Activated CD4-positive, CD25-positive, alpha-beta regulatory T cell (primary cell): ENCODE measurements at places on chromosomes 2 and 18.

- no peak for DNase-seq
Measured at GRCh38 chr2:42060718-42061619, 13.1 kb downstream of the PKDCC start.

GRCh38 chr2:148643421-148643820 lies 1.1 kb upstream of the EPC2 start:
- DNase-seq, result no peak

DNA sequence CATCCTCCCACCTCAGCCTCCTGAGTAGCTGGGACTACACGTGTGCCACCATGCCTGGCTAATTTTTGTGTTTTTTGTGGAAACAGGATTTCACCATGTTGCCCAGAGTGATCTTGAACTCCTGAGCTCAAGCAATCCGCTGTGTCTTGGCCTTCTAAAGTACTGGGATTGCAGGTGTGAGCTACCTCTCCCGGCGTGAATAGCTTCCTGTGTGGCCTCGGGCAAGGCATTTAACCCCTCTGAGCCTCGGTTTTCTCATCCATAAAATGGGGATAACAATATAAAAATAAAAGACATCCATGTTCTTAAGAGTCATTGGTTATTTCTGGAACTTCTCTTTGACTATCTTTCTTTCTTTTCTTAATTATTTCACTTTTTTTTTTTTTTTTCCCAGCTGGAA lies 19.3 kb upstream of the ADCY3 start:
- no peak for DNase-seq

DNA sequence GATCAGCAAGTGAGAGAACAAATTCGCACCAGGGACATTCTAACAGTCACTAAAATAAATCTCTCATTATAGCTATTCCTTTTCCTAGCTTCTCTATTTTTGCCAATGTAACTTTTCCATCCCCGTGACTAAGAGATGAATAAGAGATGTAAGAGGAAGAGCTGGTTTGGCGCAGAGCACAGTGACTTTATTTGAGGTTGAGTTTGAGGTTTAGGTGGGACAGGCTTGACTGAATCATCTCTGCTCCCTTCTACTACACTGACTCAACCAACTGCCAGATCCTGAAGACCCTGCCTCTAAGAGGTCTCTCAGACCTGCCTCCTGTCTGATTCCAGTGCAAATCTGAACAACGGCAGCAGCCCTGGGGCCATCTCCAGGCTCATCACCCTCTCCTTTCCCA lies 28.0 kb downstream of the RFX8 start:
- no peak for DNase-seq

- DNase-seq, result no peak
Measured at GRCh38 chr18:79275461-79275860, 120.3 kb upstream of the NFATC1 start.

DNA sequence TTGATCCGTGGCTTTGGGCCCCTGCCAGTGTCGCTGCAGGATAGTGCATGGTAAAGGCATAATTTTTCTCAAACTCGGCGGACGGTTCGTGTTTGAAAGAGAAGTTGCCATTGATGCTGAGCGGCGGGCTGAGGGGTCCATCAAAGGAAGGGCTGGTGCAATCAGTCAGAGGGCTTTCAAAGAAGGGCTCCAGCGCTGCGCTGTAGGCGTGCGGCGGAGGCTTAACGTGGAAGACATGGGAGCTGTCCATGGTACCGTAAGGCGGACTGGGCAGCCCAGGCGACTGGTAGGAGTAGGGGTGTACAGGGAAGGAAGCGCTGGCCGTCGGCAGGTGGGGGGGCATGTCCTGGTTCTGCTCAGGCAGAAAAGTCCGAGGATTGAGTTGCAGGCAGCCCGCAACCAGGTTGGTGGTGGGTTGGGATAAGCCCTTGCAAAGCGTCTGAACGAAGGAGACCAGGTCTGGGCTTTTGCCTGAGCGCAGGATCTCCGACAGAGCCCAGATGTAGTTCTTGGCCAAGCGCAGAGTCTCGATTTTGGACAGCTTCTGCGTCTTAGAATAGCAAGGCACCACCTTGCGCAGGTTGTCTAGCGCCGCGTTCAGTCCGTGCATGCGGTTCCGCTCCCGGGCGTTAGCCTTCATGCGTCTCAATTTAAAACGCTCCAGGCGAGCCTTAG lies 2.3 kb downstream of the NEUROD1 start:
- no peak for DNase-seq

- no peak for DNase-seq
Measured at GRCh38 chr2:134183679-134184078, 70.2 kb upstream of the MGAT5 start.

DNA sequence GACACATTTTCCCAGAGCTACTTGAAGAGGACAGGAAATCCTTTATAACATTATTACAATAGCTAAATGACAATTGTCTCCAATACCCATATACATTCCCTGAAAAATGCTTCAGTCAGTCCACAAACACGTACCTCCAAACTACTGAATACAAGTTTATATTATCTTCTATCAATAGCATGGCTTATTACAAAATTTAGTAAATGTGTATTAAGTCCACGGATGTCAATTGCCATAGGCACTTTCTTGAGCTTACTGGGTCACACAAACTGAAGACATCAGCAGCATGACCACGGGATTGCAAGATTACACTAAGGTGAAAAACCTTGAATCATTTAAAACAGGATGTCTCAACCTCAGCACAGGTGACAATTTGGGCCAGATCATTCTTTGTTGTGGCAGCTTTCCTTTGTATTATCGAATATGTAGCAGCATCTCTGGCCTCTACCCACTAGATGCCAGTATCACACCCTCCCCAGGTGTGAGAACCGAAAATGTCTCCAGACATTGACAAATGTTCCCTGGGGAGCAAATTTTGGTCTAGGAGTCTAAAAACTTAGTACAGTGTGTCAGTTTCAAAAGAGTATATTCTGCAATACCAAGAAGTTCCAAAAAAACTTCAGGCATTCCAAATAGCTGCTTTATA lies 1.4 kb downstream of the MBD2 start:
- peak; percentile 9 for DNase-seq

DNA sequence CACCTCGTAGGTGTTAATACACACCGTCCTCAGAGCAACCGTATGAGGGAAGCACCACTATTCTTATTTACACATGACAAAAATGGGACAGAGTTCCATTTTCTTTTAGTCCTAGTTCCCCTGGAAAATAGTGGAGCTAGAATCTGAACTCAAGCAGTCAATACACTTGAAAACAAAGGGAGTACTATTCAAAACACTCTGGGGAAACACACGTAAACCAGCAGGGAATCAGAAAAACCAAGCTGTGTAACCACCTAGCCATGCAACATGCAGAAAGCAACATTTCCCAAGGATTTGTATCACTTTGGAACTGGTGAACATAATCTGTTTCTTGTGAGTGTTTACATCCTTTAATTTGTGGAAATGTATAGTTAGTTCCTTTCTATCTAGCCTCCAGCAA lies 208.2 kb downstream of the UBE2E3 start:
- no peak for DNase-seq

- DNase-seq, result no peak
Measured at GRCh38 chr2:212914392-212914791, 237.0 kb downstream of the IKZF2 start.

GRCh38 chr2:30869988-30870387 lies 62.7 kb upstream of the CAPN13 start:
- no peak for DNase-seq

DNA sequence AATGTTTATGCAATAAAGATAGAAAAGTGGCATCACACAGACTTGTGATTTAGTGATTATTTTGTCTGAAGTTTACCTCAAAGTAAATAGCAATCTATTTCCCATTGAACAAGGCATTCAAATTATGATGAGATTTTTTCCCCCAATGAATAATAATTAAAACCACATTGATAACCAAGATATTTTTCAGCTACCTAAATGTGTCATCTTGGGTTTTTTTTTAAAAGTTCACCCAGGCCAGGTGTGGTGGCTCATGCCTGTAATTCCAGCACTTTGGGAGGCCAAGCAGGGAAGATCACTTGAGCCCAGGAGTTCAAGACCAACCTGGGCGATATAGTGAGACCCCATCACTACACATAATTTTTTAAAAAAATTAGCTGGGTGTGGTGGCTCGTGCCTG lies 27.0 kb downstream of the MYOM1 start:
- no peak for DNase-seq

DNA sequence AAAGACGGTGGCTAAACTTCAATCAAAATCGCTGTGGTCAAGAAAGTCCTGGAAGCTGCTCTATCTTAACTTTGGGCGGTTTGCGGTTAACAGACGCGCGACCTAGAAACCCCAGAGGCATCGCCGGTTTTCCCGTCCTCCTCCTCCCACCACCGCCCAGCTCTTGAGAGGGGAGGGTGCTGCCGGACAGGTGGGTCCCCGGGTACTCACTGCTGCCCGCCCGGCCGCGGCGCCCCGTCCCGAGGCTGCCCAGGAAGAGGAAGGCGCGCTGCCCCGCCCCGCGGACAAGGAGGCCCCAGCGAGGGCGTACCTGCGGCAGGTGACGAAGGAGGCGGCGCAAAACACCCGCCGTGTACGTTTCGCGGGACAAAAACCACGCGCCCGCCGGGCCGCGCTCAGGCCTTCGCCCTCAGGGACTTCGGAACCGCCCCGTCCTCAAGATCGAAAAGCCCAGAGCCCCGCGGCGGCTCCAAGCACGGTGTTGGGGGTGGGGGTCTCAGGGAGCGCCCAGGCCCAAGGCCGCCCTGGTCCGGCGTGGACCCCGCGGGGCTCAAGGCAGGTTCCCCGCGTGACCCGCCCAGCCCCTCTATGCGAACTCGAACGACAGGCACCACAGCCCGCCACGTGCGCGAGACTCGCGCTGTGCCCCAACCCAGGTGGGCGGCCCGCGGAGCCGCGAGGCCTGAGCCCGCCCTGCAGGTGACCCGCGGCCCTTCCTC lies at the start of gene SH3YL1:
Gene SH3YL1, minus strand, starts transcription at position 259 of the 719 bp plus-strand sequence. Its CDS starts 48 bp downstream, at position 211.
- DNase-seq, result peak; percentile 13

DNA sequence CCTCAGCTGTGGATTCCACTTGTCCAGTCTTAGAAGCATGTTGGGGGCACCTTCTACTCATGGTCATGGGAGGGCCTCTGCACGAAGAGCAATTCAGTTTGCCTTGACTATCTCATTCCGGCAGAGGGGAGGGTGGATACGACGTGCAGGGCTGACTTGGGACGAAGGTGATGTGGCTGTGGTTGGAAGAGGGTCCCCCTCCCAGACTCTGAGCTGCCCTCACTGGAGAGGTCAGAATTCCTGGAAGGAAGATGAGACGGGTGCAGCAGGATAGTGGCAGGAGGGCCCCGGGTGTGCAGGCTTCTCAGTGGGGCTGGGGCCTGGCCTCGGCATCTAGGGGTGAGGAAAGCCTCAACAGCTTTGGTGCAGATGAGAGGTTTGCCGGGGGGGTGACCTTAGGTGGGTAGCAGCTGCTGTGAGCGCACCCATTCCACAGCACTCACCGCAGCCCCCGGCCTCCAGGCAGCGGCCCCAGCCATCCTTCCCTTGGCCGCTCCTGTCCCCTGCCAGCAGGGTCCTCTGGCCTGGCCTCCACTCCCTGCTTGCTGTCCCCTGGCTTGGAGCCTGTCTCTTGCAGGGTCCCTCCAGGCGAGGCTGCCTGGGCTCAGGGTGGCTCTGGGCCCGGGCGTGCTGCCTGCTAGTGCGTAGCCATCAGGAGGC lies 3.2 kb downstream of the RNPEPL1 start:
- no peak for DNase-seq

GRCh38 chr2:135820003-135820618 lies 16.9 kb downstream of the LCT start:
- DNase-seq, result peak; percentile 29

DNA sequence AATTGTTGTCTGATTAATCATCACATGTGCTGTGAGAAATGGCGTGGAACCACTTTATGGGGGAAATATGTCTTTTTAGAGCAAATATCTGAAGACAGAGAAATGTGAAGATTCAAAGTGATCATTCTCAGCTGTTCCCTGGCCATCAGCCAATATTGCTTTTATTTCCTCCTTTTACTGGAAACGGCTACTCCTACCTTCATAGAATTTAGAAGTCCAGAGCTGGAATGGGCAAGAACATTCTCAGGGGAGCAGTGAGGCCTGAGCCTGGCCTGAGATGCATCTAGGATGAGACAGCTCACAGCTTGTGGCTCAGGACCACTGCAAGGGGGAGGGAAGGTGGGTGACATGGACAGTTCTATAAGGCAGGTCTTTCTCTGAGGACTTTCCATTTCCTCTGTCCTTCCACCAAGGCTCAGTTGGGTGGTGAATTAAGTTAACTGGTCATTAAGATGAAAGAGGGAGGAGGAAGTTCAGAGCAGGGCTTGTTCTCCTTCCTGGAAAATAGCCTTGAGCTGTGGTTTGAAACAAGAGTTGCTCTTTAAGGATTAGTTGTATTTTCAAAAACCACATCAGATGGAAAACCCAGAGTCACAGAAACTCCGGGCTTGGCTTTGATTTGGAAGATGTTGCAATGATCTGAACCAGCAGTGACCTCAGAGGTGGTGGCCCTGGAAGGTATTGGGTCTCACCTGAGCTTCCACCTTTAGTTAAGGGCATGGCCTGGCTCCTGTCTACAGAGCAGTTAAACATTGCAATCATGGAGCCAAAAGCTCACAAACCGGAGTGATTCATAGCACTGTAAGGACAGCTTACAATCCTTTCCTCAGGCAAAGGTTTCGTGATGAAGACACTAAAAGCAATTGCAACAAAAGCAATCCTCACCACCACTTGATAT lies 144.3 kb downstream of the VAPA start:
- DNase-seq, result no peak

DNA sequence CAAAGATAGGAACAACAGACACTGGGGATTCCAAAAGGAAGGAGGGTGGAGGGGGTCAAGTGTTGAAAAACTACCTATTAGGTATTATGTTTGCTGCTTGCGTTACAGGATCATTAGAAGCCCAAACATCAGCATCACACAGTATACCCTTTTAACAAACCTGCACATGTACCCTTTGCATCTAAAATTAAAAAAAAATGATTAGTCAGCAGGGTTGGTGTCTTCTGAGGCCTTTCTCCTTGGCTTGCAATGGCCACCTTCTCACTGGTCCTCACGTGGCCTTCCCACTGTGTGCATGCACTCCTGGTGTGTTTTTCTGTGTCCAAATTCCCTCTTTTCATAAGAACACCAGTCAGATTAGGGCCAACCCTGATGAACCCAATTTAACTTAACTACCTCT lies 5.6 kb upstream of the IMPA2 start:
- DNase-seq, result no peak

DNA sequence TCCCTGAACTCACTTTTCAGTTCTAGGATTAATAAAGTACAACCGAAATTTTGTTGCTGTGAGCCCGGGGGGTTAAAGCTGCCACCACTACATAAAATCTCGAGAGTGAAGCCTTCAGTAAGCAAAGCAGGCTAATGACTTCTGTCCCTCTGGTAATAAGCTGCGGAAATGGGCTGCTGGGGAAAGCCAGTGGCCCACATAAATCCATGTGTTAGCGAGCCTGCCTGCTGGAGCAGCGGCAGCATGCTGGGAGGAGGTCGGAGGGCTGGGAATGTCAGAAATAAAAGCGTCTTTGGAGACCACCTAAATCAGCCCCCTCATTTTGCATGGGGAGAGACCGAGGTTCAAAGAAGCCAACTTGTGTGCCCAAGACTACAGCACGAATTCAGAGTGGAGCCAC lies 371.7 kb downstream of the TNS1 start:
- no peak for DNase-seq
